ENCODE measurements at places on chromosomes 7 and 10.

- no peak for DNase-seq
Observed at GRCh38 chr7:45229156-45229920, 71.7 kb downstream of the RAMP3 start.

GRCh38 chr10:102408728-102409603 is 9.6 kb downstream of the PSD start:
- no peak for DNase-seq

GRCh38 chr10:129133856-129134255 is 333.2 kb upstream of the MGMT start:
- DNase-seq: no peak

DNA sequence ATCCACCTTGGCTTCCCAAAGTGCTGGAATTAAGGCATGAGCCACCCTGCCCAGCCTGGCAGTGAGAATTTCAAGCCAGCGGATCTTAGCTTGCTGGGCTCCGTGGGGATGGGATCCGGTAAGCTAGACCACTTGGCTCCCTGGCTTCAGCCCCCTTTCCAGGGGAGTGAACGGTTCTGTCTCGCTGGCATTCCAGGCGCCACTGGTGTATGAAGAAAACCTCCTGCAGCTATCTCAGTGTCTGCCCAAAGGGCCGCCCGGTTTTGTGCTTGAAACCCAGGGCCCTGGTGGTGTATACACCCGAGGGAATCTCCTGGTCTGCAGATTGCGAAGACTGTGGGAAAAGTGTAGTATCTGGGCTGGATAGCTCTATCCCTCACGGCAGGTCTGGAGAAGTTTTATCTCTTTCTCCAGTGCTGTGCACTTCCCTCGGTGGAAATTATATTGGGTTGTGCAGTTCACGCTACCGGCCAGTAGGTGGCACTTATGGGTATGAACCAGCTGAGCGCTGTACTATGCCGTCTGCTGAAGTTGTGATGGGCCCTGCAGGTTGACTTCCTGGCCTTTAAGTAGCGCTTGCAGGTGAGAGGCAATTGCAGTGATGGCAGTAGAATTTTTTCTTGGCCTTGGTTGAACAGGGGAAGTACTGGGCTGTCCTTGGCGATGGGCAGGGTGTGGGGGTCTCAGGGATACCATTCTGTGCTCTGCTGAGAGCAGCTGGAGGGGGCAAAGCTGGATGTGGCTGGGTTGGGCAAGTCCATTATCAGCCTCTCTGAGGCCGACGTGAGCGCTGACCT is 138.0 kb upstream of the MTPN start:
- DNase-seq: no peak

GRCh38 chr7:6392712-6393666 is 54.8 kb downstream of the DAGLB start:
- no peak for DNase-seq

DNA sequence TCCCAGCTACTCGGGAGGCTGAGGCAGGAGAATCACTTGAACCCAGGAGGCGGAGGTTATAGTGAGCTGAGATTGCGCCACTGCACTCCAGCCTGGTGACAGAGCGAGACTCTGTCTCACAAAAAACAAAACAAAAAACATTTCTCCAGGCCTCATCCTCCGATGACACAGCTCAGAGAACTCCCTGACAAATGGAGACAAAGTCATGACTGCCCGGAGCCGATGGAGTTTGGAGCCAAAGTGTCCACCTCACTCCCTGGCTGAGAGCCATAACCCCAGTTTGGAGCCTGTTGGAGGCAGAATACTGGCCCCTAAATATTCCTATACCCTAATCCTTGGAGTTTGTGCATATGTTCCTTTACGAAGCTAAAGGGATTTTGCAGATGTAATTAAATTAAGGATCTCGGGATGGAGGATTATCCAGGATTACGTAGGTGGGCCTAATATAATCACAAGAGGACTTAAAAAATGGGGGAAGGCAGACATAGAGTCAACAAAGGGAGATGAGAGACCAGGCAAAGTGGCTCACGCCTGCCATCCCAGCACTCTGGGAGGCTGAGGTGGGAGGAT is 22.7 kb downstream of the SSC4D start:
- no peak for DNase-seq

GRCh38 chr7:44654255-44654796 is 47.9 kb downstream of the OGDH start:
- no peak for DNase-seq

GRCh38 chr7:105580022-105580740 is 1.1 kb downstream of the EFCAB10 start:
- DNase-seq: no peak

DNA sequence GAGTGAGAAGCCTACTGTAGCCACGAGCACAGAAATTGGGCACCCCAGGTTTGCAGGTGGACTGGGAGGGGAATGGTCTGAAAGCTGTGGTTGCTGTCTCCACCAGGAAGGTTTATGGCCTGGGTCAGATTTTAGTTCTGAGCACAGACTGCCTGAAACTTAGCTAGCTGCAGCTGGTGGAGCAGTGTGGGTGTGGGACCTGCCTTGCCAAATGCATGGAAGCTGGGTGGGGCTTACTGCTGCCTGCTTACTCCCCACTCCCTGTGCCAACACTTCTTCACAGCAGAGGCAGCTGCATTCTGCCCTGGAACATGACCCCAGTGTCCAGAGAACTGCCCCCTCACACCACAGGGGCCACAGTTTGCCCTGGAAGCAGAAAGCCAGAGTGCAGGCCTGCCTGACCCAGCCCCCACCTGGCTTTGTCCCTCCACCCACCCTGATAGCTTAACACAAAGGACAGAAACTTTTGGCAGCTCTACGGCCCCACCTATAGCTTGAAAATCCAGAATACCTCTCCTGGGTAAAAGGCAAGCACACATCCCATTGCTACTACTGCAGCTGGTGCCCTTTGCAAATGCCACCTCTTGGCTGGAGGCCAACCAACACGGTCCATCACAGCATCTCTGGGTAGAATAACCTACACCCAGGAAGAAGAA is 281.6 kb downstream of the AGMO start:
- DNase-seq: no peak

DNA sequence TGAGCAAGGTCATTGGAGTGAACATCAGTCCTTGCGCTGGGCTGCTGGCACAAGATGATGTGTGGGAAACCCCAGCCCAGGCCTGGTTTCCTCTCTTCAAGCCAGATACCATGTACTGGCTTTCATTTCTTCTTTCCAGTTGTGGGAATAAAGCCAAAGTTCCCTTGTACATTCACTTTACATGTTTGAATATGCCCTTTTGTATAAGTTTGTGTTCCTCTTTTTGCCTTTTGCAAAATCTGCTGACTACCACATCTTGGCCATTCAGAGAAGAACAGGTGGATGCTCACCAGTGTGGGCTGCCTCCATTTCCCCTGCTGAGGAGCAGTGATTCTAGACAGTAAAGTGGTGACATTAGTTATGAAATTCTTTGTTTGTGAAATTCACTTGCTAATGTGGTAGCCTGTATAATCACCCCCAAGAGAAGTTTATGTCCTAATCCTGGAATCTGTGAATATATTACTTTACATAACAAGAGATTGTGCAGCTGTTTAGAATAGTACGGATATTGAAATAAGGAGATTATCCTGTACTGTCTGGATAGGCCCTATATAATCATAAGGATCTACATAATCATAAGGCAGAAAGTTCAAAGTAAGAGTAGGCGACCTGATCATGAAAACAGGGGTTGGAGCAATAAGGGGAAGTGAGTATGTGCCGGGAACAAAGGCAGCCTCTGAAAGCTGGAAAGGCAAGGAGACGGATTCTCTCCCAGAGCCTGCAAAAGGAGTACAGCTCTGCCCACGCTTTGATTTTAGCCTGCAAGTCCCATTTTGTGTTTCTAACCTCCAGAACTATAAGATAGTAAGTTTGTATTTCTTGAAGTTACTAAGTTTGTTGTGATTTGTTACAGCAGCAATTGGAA is 18.8 kb upstream of the AOAH start:
- DNase-seq: no peak
